ENCODE measurements at places on chromosomes 2 and 18.

- no peaks in the 10 kb centered on the region for H3K4me1 ChIP-seq
- no peaks in the 10 kb centered on the region for H3K36me3 ChIP-seq
- 0 out of 2 replicates have a peak, but pooled peaks cover 4% of the 10 kb centered on the region for H3K27me3 ChIP-seq
These were observed 158.5 kb upstream of the SH3BP4 start for GRCh38 chr2:234793212-234793785.

DNA sequence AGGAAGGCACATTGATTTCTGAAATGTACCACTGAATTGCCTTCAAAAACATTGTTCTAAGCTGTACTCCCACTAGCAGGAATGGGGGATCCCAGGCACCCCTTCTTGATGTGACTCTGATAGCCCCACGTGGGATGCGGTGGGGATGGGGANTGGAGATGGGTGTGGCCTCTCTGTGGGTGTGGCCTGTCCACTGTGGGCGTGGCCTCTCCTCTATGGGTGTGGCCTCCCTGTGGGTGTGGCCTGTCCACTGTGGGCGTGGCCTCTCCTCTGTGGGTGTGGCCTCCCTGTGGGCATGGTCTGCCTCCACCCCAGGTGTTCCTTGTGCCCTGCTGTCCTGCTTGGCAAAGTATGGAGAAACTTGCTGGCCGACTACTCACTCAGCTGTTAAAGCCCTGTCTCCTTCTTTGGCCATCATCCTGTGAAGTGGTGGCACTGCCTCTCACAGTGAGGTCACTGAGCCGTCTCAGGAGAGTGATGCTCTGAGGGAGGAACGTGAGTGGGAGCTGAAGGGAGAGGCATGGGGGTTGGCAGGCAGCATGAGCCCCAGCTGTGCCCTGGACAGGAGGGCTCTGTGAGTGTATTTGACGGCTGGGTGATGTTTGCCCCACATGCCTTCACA lies 6.7 kb upstream of the PARD6G start:
- no peak overlapping the region for H3K27ac ChIP-seq
- no peaks in the 10 kb centered on the region for H3K36me3 ChIP-seq
- no peak overlapping the region for H3K4me3 ChIP-seq
- no peaks in the 10 kb centered on the region for H3K4me1 ChIP-seq
- DNase-seq = no peak

- H3K4me1 ChIP-seq = no peaks in the 10 kb centered on the region
- no peak for DNase-seq
- H3K4me3 ChIP-seq = no peak overlapping the region
- no peaks in the 10 kb centered on the region for H3K36me3 ChIP-seq
These were observed 101.3 kb downstream of the L3MBTL4 start for GRCh38 chr18:6313415-6313814.

DNA sequence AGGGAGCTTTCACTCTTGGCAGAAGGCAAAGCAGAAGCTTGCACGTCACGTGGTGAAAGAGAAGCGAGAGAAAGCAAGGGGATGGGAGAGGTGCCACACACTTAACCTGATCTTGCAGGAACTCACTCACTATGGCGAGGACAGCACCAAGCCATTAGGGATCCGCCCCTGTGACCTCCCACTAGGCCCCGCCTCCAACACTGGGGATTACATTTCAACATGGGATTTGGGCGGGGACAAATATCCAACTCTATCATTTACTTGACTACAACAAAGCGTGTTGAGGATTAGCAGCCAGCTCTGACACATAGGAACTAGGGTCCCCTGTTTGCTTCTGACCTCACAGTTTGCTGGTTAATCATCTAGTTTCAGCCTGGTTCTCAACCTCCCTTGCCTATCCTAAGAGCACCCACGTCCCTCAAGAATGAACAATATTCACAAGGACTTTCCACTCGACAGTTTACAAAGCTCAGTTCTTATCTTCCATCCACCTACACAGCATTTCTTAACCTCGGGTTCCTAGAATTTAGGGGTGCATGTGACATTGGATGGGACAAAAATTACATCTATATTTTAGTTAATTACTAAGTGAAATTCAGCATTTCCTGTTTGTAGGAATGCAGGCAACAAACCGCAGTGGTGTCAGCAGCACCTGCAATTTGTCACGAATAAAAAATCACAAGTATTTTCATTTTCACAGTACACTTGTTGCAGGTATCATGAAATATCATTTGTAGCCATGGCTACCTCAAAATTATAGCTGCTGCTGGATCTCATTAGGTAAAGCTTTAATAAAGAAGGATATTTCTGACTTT lies 36.0 kb downstream of the LBH start:
- no peak for DNase-seq
- H3K4me3 ChIP-seq = no peak overlapping the region

DNA sequence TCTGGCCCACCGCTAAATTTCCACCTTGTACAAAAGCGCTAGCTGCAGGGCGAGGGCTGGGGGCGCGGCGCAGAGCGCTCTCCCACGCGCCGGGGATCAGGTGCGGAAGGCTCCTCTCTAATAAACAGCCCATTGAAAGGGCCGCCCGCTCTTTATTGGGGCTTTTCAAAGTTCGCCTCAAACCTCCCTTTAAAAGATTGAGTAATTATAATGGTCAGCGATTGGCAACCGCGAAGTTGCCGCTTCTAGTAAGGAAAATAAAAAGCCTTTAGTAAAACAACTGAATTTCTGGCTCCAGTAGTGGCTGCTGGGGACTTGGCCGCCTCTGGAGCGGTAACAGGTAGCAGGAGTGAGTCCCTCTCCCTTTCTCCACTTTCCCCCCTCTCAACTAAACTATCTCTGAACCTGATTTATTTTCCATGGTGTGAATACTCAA lies 755 bp downstream of the NEUROD1 start:
- H3K4me1 ChIP-seq = no peaks in the 10 kb centered on the region
- H3K4me3 ChIP-seq = no peak overlapping the region
- no peaks in the 10 kb centered on the region for H3K27me3 ChIP-seq
- no peak for DNase-seq
- H3K27ac ChIP-seq = no peak overlapping the region

DNA sequence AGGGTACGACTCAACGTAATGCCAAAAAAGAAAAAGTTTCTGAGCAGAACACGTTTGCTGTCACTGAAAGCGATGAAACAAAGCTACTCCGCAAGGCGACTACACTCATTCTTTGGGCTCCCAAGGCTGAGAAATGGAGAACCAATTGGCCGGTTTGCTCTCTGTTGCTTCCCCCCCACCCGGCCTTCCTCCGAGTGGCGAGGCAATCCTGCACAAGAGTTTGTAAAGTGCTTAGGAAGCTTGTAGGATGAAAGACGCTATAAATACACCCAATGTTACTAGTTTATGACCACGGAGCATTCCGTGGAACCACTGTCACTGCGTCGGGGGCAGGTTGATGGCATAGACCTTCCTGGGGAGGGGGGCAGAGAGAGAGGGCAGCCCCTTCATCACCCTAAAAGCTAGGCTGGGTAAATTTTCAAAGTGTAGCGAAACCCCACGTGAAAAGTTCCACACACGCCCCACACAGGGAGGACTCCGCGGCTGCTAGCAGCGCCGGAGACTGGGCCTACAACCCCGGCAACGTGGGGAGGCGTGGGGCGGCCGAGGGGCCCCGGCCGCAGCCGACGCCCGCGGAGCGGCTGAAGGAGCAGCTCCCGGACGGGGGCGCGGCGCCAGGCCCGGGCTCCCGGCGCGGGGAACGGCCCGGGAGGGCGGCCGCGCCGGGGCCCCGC lies 915 bp downstream of the CUL3 start:
- peaks cover 15% of the 10 kb centered on the region for H3K4me1 ChIP-seq
- no peaks in the 10 kb centered on the region for H3K27me3 ChIP-seq
- peak overlapping the region; percentile 94 for H3K4me3 ChIP-seq
- peak overlapping the region; percentile 88 for H3K27ac ChIP-seq
- DNase-seq = peak; percentile 66

DNA sequence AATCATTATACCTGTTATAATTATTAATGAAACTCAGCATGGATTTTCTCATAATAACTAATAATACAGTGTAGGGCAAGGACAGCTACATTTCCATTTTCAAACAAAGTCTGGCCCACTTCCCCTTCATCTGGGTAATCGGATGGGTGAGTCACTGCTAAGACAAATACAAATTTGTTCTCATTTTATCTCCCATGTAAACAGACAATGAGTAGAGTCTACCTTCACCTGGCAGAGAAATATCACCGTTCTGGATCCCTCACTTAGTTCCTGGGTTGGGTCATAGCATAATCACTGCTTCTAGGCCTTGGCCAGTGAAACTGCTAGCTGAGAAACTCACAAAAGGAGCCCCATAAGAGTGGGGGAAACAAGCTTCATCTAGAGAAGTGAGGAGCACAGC lies 9.2 kb downstream of the CNTNAP5 start:
- H3K27me3 ChIP-seq = no peaks in the 10 kb centered on the region
- no peak overlapping the region for H3K27ac ChIP-seq
- no peaks in the 10 kb centered on the region for H3K4me1 ChIP-seq
- no peak for DNase-seq

DNA sequence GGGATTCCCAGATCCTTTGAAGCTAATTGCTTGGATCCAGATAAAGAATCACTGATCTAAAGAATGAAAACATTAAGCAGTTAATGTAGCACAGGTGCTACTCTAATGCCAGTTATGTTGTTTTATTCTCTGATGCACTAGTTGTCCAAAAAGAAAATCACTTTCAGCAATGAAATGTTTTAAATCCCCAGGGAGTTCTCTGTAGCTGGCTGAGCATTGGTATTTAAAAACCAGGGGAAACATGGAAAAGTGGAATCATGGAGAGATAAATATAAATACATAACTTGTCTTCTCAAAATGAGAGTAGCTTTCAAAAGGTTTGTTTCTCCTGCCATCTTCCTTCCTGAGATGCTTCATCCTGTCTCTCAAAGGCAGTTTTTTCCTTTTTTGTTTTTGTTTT lies 37.7 kb downstream of the CD302 start:
- no peak overlapping the region for H3K27ac ChIP-seq
- DNase-seq = no peak
- no peaks in the 10 kb centered on the region for H3K4me1 ChIP-seq
- no peak overlapping the region for H3K4me3 ChIP-seq
- H3K27me3 ChIP-seq = no peaks in the 10 kb centered on the region

- H3K27ac ChIP-seq = no peak overlapping the region
- no peak overlapping the region for H3K4me3 ChIP-seq
- 0 out of 2 replicates have a peak, but pooled peaks cover 3% of the 10 kb centered on the region for H3K27me3 ChIP-seq
- no peaks in the 10 kb centered on the region for H3K4me1 ChIP-seq
- no peaks in the 10 kb centered on the region for H3K36me3 ChIP-seq
- no peak for DNase-seq
These were observed 1347.2 kb upstream of the DDX18 start for GRCh38 chr2:116467243-116467642.

DNA sequence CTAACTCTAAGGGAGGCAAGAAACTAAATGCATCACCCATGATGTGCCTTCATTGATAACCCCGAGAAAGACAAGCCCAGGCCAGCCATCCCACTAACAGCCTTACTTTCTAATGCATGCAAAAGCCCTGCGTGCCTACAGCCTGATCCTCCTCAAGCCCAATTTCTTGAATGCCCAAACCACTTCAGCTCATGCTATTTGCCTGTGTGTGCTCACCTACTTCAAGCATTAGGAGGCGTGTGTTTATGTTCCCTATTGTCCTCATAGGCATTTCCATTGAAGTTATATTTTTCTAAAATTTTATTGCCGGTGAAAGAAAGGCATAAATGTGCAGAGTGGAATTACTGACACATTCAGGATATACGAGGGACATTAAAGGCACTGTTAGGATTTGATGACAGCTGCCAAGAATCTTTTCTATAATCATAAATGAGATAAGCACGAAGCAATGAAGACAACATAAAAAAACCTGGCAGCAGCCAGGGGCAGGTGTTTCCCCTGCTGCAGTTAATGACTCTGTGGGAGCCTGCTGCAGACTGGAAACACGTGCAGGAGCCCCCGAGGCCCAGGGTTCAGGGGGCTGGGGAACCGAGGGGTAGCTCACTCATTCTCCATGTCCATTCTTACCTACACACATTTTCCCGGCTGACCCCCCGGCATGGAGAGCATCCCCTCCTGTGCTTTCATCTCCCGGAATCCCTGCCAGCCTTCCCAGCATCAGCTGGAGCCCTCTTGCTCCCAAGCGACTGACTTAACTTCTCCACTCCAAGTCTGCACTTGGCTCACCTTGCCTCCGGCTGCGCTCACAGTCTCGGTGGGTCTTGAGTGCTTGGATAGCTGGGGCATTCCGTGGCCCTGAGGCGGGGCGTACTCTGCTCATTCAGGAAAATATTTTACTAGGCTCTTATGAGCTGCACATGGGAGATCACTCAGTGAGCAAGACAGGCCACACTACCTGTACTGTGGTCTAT lies 292.3 kb upstream of the SIX2 start:
- no peak overlapping the region for H3K27ac ChIP-seq
- no peaks in the 10 kb centered on the region for H3K27me3 ChIP-seq
- no peak overlapping the region for H3K4me3 ChIP-seq
- peaks cover 15% of the 10 kb centered on the region for H3K4me1 ChIP-seq
- no peaks in the 10 kb centered on the region for H3K36me3 ChIP-seq

DNA sequence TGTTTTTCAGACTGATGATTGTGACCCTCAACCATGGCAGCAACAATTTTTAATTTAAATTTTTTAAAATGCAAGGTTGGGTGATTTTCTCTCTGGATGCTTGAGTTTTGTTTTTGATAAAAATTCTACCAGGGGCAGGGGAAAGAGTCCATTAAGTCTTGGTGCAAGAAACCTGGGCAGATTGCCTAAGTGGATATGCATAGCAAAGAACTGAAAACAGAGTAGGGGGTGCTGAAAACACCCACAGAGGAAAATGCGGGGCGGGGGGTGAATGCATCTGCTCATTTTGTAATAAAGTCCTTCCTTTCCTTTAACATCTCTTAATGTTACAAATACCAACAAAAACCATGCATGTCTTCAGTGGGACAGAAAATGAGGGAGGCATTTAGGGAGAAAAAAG lies 138.0 kb downstream of the NEDD4L start:
- no peak overlapping the region for H3K4me3 ChIP-seq
- no peaks in the 10 kb centered on the region for H3K4me1 ChIP-seq
- DNase-seq = no peak
- H3K27me3 ChIP-seq = no peaks in the 10 kb centered on the region
- no peak overlapping the region for H3K27ac ChIP-seq

- no peak overlapping the region for H3K27ac ChIP-seq
- no peak overlapping the region for H3K4me3 ChIP-seq
- H3K36me3 ChIP-seq = no peaks in the 10 kb centered on the region
- H3K4me1 ChIP-seq = no peaks in the 10 kb centered on the region
- no peak for DNase-seq
These were observed 2.3 kb upstream of the MAL start for GRCh38 chr2:95023222-95023597.

GRCh38 chr2:174759381-174760065 lies 4.7 kb downstream of the CHRNA1 start:
- peaks cover 12% of the 10 kb centered on the region for H3K4me1 ChIP-seq
- peaks cover 74% of the 10 kb centered on the region for H3K36me3 ChIP-seq
- no peaks in the 10 kb centered on the region for H3K27me3 ChIP-seq
- DNase-seq = no peak
- H3K4me3 ChIP-seq = no peak overlapping the region
- H3K27ac ChIP-seq = no peak overlapping the region

DNA sequence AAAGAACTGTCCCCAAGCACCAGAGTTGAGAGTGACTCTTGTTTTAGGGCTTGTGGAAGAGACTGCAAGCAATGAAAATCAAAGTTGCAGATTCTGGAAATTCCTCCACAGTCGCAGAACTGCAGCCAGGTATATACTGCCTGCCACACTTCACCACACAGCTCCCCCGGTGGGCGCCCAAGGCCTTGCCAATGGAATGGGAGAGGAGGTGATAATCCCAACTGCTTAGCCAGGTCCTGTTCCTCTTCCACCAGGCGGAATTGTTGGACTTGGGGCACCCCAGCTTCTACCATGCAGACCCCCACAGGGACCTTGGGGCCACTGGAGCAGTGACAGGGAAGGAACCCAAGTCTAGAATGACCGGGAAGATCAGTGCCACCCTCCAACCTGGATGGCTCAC lies 4.8 kb upstream of the PDIA6 start:
- no peaks in the 10 kb centered on the region for H3K36me3 ChIP-seq
- H3K27ac ChIP-seq = no peak overlapping the region
- no peaks in the 10 kb centered on the region for H3K4me1 ChIP-seq
- DNase-seq = no peak

All from SJCRH30 (cell line).